ENCODE measurements at places on chromosomes 5 and 9.

DNA sequence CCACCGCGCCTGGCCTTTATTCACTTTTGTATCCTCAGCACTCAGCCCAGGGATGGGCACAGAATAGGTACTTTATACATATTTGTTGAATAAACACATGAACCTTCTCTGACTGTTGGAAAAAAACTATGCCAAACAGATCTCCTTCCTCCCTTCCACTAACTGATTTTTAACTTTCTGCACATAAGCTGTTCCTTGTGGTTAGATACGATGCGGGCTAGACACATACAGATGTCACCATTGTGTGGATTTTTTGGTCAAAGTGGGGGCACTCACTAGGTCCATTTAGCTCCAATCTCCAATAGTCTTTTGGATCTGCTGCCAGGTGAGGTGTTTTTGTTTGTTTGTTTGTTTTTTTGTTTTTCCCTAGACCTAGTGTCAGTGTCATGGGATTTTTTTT is 5.1 kb downstream of the TEX48 start:
- no peak for DNase-seq

GRCh38 chr5:178122346-178122745 is 8.5 kb upstream of the RMND5B start:
- DNase-seq = no peak

DNA sequence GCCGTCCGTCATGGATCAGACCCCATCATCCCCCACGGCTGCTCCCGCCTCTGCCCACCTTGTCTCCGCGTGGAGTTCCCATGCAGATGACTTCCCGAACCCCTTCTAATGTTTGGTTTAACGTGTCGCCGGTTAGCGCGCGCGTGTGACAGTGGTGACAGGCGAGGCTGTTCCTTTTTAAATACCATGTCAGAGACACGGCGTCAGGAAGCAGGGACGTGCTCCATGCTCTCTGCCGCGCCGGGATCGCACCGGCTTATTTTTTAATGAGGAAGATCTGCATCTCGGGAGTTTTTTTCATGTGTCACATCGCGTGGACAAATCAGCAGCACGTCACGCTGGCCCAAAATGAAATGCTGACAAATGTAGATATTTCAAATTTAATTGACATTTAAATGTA is 35.9 kb downstream of the CRB2 start:
- DNase-seq = no peak

DNA sequence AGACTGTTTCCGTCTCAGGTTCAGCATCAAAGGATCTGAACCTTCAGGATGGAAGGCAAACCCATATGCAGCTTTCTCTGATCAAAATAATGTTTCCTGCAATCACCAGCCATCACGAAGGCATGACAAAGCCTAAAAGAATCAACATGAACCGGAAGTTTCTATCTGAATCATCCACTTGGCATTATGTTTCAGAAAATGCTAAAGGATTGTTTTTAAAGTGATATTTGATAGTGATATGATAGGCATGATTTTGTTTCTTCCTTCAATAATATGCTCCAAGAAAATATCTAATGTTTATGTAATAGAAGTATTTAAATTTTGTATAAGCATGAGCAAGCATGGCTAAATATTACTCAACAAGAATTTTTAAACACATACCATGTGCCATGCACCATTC is 219.6 kb downstream of the PLK2 start:
- DNase-seq = no peak

- no peak for DNase-seq
Observed at GRCh38 chr5:60811105-60811504, 33.0 kb downstream of the ELOVL7 start.
